Epithelial cell of esophagus (primary cell): ENCODE measurements at places on chromosomes 12 and 14.

- DNase-seq: peak; percentile 58
Measured at GRCh38 chr14:77565289-77565993, 51.0 kb downstream of the SPTLC2 start.

GRCh38 chr12:22066310-22066709 lies 20.3 kb downstream of the CMAS start:
- no peak for DNase-seq

DNA sequence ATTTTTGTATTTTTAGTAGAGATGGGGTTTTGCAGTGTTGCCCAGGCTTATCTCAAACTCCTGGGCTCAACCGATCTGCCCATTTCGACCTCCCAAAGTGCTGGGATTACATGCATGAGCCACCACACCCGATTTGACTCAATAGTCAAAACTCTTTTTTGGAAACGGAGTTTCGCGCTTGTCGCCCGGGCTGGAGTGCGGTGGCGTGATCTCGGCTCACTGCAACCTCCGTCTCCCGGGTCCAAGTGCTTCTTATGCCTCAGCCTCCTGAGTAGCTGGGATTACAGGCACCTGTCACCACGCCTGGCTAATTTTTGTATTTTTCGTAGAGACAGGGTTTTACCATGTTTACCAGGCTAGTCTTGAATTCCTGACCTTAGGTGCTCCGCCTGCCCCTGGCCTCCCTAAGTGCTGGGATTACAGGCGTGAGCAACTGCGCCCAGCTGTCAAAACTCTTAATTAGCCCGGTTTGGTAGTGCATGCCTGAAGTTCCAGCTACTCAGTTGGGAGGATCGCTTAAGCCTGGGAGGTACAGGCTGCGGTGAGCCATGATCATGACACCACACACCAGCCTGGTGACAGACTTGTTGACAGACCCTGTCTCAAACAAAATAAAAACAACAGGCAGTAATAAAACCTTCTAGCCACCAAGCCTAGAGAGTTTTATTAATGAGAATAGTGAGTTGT lies 12.4 kb downstream of the MED21 start:
- DNase-seq: no peak

DNA sequence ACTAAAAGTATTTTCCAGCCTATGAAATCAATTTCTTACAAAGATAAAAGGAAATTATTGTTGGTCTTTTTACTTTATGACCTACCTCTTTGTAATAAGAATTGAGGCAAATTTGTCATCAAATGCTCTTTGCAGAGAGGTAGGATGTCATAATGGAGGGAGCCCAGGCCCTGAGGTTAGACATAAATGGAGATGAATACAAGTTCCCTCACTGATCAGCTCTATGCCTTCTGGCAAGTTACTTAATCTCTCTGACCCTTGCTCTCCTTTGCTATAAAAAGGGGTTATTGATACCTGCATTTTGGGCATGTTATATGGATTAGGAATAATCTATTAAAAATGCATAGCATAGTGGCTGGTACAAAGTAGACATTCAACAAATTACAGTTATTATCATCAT lies 146.9 kb upstream of the KRR1 start:
- peak; percentile 45 for DNase-seq

- no peak for DNase-seq
Measured at GRCh38 chr14:81132468-81132867, 88.3 kb downstream of the GTF2A1 start.

GRCh38 chr12:40801082-40801481 lies 108.8 kb downstream of the CNTN1 start:
- DNase-seq: no peak
